ENCODE measurements at places on chromosomes 5 and 9.

- DNase-seq = no peak
These were observed 639.9 kb downstream of the PDE4D start for GRCh38 chr5:59253625-59254024.

DNA sequence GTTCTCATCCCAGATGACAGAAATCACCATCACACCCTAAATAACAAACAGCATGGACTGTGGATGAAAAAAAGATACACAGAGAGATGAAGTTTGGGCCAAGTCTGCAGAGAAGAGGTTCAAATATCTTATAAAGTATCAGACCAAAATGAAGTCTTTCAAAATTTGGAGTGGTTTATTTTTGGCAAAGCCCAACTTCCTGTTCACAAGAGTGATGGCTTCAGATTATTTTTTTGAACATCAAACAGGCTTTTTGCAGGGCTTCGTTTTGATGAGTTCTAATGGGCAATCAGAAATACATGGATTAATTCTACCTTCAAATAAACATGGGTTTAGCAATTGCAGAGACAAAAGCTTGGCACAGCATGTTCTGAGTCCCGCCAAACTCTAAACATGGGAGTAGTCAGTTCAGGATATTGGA is 378.2 kb upstream of the RPS23 start:
- DNase-seq = no peak

DNA sequence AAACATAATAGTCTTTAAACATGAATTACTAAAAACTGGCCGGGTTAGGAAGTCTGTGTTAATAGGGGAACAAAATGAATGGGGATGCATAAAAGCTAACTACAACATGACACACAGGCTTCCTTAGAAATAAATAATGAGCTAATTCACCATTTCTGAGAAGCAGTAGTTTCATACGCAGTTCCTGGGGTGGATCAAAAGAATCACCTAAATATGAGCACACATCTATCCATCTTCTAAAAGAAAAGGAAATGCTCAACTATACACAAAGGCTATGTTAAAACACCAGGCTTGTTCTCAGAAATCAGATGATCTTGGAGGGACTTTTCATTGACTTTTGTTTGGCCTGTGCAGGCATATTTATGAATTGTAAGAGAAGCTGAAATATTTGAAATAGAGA is 373.0 kb downstream of the ARRDC3 start:
- no peak for DNase-seq

DNA sequence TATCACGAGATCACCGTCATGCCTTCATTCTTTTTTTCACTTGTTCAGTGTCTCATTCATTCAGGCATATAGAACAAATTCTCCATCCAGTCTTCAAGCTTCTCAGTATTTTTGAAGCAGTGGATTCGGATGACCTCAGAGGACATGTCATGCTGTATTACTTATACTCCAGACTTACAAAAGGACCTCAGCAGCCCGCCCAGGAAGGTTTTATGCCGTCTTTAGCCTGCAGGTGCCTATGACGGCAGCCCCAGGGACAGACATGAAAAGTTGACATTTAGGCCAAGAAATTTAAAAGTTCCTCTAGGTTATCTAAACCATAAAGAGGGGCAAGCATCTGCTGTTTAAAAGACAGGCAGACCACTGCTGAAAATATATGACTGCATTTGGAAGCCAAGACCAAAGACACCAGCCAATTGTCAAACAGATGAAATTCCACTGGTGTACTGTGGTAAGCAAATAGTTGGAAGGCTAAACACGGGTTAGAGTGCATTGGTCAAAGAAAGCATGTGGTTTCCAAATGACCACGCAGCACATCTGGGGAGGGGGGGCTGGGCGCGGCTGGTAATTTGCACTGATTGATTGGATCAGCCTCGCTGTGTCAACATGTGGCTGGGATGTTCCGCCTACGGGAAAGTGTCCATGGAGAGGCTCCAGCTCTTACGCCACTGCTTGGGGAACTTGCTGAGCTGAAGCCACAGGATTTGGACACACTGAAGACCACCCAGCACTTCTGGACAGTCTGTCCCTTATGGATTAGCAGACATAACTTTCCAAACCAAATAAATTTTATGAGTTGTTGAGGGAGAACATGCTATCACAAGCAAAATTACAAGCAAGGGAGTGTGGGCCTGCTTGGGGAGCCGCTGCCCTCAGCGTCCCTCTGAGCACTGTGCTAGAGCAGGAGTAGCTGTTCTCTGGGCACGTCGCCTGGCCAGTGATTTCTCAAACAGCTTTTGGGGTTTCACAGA is 173.6 kb downstream of the FANCC start:
- no peak for DNase-seq

GRCh38 chr9:108639091-108639490 is 216.7 kb downstream of the ACTL7B start:
- DNase-seq = no peak

DNA sequence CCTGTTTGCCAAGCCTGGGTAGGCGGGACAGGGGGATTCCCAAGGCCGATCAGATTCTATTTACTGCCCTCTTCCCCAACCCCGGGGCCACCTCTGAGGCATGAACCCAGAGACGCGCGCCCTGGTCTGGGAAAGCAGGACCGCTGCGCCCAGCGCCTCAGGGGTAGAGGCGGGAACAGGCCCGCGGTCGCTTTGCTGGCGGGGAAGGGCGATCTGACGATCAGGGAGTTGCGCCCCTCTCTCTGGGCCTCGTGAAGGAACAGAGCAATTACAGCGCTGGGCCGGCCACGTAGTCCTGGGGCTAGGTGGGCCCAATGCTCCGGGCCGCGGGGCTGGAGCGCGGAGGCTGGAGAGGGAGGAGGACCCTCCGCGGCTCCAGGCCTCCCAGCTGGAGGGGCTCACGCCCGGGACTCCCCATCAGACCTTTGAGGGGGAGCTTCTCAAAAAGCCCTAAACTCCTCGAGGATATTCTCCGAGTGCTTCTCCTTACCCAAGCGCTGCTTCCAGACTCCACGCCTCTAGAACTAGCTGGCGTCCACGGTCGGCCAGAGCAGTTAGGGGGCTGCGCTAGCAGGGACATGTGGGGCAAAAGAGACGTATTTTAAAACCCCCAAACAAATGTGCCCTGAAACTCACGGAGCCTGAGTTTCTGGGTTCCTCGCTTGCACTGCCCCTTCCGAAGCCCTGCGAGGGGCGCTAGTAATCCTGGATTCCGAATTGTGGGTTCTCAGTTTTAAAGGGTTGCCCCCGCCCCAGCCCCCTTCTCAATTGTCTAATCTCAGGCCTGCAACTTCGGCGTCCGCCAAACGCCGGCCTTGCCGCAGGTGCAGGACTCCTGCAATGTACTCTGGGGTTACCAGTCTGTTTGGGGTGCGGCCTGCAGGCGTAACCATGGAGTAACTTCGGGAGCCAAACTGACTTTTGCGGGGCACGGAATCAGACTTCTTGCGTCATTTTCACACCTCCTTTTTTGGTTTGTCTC is 57.6 kb downstream of the TMEM174 start:
- no peak for DNase-seq

DNA sequence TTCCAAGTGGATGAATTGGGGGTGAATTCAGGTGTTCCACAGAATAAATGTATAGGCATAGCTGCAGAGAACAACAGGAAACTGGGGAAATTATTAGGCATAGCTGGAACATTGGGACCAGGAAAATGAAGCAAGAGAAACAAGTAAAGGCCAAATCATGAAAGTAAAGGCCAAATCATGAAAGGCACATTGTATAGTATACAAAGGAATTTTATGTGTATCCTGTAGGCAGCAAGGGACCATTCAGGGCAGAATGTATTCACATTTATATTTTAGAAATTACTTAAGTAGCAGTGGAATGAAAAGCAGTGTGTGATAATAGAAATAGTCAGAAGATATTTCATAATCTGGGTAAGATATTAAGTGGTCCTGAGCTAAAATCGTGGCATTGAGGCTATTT is 127.3 kb upstream of the GRHPR start:
- DNase-seq = no peak

GRCh38 chr9:12698266-12698665 is 5.1 kb downstream of the TYRP1 start:
- DNase-seq = no peak

DNA sequence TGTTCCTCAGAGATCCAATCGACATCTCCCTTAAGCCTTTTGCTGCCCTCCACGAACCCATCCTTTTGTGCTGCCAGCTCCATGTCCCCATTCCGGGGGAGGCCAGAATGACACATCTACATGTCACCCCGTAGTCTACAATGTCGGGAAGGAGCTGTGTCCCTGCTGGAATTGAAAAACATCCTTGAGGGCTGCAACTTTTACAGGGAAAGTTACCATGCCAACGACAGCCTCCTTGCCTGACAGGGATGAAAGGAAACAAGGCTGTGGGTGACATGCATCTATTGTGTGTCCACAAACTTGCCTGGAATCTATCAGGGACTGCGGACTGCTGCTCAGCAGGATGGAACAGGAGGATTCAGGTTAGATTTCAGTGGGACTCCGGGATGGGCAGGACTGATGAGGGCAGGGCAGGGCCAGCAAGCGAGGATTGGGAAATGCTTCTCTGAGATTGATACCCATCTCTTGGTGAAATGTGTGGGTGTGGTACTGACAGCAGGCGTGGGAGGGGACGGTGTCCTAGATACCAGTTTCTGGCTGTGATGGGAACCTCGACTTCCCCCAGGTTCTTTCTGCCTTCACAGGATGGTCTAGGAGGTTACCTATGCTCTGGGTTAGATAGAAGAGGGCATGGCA is 25.5 kb downstream of the EGR1 start:
- no peak for DNase-seq

DNA sequence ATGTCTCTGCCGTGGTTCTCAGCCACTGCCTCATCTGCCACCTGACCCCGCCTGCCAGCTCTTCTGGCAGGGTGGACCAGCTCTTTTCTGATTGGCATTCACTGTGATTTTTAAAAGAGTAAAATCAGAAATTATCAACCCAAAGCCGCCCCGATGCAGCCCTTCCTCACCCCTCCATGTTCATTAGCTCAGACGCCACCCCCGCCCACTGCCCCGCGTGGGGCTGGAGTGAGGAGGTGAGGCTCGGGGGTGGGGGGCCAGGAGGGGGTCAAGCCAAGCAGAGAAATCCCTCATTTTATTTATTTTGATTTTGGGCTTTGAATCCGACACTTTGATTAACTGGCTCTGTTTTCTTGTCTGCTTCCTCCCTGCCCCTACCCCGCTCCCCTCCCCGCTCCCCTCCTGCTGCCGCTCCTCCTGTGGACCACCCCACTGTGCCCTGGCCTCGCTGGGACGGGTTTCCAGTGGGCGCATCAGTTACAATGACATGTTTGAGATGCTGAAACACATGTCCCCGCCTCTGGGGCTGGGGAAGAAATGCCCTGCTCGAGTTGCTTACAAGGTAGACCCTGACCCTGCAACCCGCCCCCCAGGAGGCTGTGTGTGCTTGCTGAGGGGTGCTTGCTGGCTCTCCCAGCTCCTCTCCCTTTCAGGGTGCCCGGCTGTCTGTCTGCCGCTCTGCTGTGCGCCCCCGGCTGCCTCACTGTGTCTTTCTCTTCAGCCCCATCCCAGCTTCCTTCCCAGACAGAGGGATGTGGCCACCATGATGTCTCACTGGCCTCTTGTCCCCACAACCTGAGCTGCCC is 224.9 kb downstream of the CACNA1B start:
- DNase-seq = no peak

- no peak for DNase-seq
These were observed 19.8 kb downstream of the MLANA start for GRCh38 chr9:5910413-5911057.

GRCh38 chr5:132294728-132295504 is 722 bp downstream of the SLC22A4 start:
- peak; percentile 55 for DNase-seq

- no peak for DNase-seq
These were observed 335.5 kb downstream of the FBXL7 start for GRCh38 chr5:15835514-15835913.

- no peak for DNase-seq
These were observed 326.9 kb downstream of the SPOCK1 start for GRCh38 chr5:137172258-137172657.

DNA sequence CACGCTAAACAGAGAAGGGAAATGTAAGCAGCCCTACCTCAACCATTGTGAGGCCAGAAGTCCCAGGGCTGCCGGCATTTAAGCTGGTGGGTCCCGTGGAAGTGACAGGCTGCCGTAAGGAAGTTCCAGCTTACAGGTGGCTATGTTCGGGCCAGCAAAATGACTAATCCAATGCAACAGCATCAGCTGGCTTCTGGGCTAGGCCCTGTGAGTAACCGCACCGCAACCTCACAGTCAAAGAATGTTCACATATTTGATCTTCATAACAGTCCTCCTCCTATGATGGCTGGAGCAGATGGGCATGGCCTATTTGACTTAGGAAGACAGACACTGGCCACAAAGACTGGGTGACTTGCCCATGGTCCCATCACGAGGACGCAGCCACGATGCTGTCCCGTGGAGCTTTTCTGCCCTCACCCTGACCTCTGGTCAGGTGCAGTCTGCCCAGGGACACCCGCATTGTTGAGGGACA is 88.2 kb downstream of the LIFR start:
- DNase-seq = peak; percentile 93

DNA sequence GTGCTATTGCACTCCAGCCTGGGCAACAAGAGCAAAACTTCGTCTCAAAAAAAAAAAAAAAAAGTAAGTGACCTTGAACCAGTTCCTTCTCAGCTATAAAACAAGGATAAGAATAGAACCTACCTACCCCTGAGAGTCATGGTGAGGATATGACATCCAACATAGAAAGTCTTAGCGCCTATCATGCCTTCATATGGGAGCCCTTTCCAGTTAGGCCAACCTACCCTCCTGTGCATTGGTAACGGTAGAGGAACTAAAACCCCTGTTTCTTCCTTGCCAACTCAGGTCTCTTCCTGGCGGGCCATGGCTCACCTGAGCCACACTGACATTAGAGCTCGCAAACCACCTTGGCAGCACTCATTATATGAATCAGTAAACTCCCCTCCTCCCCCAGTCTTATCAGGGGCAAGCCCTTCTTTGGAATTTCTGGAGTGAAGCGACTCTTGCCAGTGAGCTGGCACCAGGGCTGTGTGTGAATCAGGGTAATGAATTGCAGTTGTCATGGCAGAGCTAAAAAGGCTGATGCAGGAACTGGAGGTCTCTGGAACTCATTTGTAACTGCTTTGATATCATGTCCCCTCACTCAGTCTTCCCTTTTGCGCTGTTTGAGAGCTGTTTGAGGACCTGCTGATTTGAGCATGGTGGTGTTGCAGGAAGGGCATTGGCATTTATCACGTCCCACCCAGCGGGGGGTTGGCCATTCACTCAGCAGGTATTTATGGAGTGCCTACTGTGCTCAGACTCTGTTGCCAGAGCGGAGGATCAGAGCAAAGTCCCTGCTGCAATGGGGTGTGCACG is 10.3 kb downstream of the WWC1 start:
- DNase-seq = no peak
